ENCODE measurements at places on chromosomes 2 and 18.

- no peak for DNase-seq
Observed at GRCh38 chr18:54647176-54647575, 56.1 kb downstream of the DYNAP start.

DNA sequence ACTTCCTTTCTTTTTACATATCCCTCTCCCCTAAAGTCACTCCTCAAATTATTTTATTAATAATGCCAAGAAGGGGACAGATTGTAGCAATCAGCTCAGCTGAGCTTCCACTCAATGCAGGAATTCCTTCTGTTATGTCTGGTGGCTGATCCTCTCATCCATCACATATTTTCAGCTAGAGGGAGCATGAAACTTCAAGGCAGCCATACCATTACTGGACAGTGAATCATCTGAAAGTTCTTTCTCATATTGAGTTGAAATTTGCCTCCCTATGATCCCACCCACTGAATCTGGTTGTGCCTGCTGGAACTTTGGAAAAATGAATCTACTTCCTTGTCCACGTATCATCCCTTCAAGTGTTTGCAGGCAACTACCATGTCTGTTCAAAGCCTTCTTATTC is 11.2 kb downstream of the ZNF385B start:
- no peak for DNase-seq

GRCh38 chr2:53559302-53559966 is 208.2 kb upstream of the CHAC2 start:
- DNase-seq, result no peak

- DNase-seq, result no peak
Observed at GRCh38 chr2:75258620-75259019, 59.3 kb upstream of the TACR1 start.
